ENCODE measurements at places on chromosomes 2 and 18.
A peak's percentile ranks its signal among the peaks of the same experiment; 100 is the strongest.

DNA sequence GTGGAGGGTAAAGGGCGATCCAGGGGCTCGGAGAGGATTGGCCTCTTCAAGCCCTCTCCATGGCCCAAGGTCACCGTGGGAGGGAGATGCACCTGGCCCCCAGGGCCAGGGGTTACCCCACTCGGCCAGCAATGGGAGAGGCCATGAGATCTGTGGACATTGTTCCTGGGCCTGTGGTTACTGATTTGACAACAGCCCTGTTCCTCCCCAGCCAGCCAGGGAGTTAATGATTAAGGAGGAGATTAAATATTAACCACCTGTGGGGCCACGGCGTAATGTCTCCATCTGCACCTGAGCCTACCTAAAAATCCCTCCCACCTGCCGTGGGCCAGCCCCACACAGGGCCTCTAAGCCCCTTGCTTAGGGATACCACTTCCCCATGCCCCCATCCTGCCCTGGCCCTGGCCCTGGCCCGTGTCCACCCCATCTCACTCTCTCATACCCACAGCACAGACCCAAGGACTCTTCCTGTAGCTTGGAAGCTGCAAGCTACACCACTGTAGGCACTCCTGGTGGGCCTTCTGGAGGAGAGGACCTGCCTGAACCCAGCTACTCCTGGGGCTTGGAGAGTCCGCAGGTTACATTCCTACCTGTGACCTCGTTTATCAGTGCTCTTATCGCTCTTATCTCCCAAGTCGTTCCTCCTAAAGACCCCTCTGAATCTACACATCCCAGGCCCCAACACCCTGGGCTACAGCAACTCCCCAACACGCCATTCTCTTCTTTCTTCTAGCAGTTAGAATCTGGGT is 32.1 kb downstream of the ZFP36L2 start:
- no peak for DNase-seq

- DNase-seq = no peak
Observed at GRCh38 chr2:56508662-56509061, 324.9 kb downstream of the CCDC85A start.

- no peak for DNase-seq
Observed at GRCh38 chr2:25308599-25308998, 33.1 kb downstream of the DNMT3A start.

DNA sequence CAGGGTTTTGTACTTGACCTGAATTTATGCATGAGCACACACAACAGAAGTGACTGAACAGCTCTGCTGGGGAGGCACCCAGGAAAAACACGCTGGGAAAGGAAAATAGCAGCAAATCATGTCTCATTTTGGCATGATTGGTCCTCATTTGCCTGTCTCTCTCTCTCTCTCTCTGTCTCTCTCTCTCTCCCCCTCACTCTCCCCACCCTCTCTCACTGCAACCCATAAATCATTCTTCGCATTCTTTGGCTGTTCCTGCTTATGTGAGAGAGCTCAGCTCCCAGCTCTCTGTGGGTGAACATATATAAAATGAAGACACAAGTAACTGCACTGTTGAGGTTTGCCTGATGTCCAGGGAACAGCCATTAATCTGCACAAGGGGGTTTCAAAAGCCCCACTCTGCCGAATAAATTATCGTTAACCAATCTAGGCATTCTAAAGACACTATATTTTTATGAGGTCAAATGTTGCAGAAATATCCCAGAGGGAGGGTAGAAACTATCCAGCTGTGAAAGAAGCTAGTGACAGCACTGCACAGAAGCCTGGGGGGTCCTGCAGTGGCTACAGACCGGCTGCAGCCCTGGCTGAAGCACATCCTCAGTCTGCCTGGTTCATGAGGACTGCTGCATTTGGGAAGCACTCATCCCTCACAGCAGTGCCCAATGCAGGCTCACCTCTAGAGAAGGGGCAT is 260.3 kb downstream of the AFF3 start:
- peak; percentile 15 for DNase-seq

- DNase-seq = no peak
Observed at GRCh38 chr2:235799281-235799680, 305.4 kb downstream of the AGAP1 start.

DNA sequence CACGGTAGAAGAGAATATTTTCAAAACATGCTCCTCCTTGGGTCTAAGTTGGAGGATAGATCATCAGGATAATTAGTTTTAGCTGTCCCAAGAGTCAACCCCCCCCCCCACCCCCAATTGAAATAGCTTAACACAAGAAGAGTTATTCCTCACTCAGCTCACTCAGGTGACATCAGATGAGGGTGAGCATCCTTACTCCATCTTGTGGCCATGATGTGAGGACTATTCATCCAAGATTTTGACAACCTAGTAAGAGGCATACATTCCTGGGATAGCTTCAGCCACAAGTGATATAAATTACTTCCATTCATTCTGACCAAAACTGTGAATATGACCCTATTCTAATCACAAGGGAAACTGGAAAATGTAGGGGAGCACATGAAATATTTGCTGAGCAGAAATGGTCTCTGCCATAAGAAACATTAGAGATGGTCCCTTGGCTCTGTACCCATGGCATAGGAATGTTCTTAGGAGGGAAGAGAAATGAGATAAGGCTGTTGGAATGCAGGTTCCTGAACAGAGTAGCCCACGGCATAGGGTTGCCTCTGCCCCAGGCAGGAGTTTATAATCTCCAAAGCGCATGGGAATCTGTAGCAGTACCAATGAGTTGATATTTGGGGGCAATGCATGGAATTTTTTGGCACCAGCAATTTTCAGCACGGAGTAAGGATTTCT is 257.2 kb downstream of the CYRIA start:
- no peak for DNase-seq

DNA sequence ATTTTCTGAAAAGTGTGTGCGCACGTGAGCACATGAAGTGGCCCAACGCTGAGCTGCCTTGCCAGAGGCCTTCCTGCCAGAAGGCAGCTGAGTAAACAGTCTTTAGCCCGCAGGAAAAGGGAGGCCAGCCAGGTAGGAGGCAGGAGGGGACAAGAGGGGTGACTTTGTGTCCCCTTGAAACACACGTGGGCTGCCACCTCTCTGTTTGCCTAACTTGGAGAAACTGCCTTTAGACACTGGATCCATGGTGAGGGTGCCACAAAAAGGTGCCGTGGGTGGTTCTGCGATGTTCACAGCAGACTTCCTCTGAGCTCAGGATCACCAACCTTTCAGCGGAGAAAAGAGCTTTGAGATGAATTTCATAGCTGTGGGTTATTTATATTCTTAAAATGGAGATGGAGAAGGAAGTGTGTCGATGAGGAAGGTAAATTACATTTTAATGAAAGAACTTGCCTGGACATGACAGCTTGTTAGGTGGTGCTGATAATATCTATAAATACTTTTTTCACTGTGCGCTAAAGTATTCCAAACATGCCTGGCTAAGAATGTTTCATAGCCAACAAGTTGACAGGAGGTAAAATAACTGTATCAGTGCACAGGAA is 36.6 kb upstream of the ASB1 start:
- no peak for DNase-seq

DNA sequence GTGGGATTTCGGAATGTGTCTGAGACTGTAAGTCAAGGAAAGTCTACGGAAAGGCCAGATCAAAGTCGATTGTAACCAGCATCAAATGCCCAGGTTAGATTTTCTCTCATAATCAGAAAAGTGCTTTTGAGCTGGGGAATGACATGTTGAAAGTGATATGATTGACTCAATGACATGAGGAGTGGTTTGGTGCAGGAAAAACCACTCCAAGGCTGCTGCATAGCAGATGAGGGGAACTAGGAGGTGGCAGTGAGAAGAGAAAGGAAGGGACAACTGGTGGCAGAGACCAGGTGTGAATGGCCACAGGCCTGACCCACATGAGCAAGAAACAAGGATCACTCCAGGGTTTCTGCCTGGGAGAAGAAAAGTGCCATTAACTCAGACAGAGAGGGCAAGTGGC is 822 bp downstream of the SLC35F6 start:
- no peak for DNase-seq

DNA sequence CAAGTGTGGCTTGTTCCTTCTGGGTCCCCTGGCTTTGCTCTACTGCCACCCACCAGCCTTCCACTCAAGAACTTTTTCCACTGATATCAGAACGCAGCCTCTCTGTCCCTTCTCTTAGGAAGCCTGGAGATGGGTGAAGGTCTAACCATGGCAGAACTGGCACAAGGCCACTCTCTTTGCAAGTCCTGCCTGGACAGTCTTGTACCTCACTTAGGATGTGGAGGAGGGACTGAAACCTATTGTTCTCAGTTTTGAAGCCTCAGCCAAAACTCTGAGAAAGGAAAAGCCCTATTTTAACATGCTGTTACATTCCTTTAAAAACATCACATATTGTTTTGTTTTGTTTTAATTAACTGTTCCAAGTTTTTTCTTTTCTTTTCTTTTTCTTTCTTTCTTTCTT is 58.9 kb upstream of the NCOA1 start:
- DNase-seq = no peak

GRCh38 chr2:168033966-168034365 is 213.4 kb downstream of the STK39 start:
- DNase-seq = no peak

GRCh38 chr2:148483665-148484064 is 160.9 kb upstream of the EPC2 start:
- DNase-seq = peak; percentile 9

- no peak for DNase-seq
Observed at GRCh38 chr2:178238154-178238521, 43.8 kb downstream of the OSBPL6 start.

- DNase-seq = peak; percentile 9
Observed at GRCh38 chr18:39660141-39660540, 2094.5 kb upstream of the CELF4 start.

- DNase-seq = peak; percentile 13
Observed at GRCh38 chr2:228938629-228939028, 332.5 kb downstream of the PID1 start.

- no peak for DNase-seq
Observed at GRCh38 chr18:79466591-79466990, 70.9 kb downstream of the NFATC1 start.

GRCh38 chr2:200311139-200311538 is 4.6 kb downstream of the SPATS2L start:
- DNase-seq = no peak

DNA sequence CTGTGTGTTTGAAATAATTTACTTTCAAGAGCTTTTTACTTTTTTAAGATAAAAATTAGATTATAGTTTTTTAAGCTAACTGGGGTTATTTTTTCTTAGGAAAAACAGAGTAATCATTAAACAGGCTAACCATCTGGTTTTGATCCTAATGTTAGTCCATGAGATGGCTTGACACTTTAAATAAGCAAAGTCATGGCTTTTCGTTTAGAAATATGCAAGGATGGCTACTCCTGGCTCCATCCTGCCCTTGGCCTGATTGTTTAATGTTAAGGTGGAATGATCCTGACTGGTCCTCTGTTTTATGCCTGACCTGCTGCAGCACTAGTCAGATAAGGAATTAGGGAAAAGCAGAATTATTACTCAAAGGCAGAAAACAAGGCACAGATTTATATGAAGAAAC is 39.7 kb upstream of the PNPT1 start:
- DNase-seq = peak; percentile 22

- no peak for DNase-seq
Observed at GRCh38 chr2:222296311-222296741, 2.5 kb downstream of the PAX3 start.

DNA sequence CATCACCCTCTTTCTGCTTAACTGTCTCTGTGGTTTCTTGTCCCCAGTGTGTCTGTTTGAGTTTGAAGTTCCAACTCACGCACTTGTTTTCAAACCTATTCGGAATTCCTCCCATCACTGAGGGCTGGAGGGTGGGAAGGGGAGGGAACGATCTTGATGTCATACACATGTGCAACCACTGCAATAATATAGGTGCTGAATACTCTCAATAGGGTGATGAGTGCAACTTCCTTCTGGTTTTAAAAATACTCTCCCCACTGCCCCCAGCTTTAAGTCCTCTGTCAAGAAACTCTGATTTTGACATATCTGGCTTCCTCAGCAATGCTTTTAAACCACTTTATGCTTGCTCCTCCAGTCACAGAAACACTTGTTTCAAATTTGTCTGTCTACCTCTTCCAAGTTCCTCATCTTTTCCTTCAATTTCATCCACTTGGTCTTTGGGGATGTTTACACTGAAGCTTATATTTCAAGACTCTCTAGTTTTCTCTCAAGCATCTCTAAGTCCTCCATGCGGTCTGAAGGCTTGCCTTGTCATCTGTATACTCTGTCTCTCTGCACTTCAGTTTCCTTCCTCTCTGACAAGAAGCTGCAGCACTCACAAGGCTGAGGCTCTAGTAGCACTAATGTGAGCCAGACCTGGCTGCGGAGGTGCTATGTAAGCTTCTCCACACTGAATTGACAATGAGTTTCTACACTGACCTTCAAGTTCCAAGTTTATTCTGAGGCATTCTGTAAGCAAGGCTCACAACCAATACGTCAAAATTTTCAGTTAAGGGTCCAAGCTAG is 422.3 kb downstream of the ZEB2 start:
- DNase-seq = no peak

GRCh38 chr2:7730449-7730848 is 813.2 kb downstream of the RNF144A start:
- DNase-seq = no peak

DNA sequence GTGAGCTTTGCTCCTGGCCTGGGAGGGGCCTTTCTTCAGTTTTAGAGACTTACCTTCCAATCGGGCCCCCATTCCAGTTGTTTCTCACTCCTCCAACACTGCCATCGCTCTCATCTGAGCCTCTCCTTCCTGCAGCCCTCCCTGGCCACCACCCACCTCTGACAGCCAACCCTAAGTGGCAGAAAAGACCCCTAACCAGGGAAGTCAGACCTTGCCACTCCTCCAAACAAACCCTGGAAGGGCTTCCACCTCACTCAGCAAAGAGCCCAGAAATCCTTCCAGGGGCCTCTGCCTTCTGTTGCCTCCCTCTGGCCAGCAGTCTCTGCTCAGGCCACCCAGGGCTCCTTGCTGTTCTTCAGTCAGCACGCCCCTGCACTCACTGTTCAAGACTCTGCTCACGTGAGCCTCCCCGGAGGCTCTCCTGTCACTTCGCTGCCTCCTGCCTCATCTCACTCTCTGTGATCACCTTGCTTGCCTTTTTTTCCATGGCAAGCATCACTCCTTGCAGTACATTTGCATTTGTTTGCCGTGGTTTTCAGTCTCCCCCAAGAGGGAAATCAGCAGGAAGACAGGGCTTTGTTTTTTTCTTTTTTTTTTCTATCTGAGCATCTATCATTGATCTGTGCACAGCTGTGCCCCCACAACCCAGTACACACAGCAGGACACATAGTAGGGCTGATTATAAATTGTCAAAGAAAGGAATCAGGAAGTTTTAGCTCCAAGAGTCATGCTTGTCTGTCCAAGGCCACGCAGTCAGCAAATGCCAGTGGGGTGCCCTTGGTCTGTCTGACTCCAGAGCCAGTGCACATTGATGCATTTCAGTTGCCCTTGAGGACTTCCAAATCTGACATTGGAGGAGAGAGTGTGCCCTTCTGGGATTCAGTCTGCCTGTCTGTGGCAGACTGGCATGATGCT is 83.9 kb downstream of the INHBB start:
- DNase-seq = no peak

DNA sequence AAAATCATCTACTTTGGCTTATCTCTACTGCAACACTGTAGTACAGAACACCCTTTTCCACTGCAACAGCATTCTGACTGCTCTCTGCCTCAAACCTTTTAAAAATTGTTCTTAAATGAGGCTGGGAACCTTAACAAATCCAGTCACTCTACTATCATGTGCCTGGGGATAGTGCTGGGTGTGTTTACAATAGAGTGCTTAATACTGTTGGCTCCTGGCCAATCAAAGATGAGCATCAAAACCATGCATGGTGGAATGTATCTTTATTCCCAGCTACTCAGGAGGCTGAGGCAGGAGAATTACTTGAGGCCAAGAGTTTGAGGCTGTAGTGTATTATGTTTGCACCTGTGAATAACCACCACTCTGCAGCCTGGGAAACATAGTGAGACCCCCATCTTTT is 7.4 kb downstream of the ANKAR start:
- no peak for DNase-seq

All from AG20443 (cell line).